ENCODE measurements at places on chromosomes 11 and 22.

- no peak for DNase-seq
These were observed 137.8 kb downstream of the DBX1 start for GRCh38 chr11:20022363-20023081.

- DNase-seq: no peak
These were observed 982 bp downstream of the APOBEC3H start for GRCh38 chr22:39098026-39098425.

- DNase-seq: no peak
These were observed 87.0 kb downstream of the PIWIL4 start for GRCh38 chr11:94654201-94654600.

DNA sequence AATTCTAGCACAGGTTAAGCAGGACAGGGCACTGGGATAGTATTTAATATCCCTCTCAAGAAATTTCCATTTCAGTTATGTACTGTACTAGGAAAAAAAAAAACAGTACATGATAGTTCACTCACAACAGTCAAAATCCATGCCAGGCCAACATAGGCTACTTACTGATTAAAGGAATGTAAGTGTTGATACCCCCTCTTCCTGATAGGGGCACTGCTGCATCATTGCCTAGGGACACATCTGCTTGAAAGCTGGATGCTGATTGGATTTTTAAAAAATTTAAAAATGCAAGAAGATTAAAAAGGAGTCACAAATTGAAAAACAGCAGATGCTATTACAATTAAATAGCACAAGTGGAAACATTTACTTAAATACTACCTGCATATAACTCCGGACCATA is 43.4 kb downstream of the APOL5 start:
- DNase-seq: no peak

- no peak for DNase-seq
These were observed 25.7 kb downstream of the DGCR2 start for GRCh38 chr22:19096555-19096954.

GRCh38 chr22:46110215-46110614 is 40.1 kb upstream of the PPARA start:
- no peak for DNase-seq

- DNase-seq: no peak
These were observed 66.5 kb upstream of the PITPNB start for GRCh38 chr22:27985323-27986275.

GRCh38 chr11:95950905-95951304 is 27.0 kb upstream of the MTMR2 start:
- no peak for DNase-seq

- peak; percentile 46 for DNase-seq
These were observed 11.4 kb downstream of the IGSF9B start for GRCh38 chr11:133945087-133945974.

DNA sequence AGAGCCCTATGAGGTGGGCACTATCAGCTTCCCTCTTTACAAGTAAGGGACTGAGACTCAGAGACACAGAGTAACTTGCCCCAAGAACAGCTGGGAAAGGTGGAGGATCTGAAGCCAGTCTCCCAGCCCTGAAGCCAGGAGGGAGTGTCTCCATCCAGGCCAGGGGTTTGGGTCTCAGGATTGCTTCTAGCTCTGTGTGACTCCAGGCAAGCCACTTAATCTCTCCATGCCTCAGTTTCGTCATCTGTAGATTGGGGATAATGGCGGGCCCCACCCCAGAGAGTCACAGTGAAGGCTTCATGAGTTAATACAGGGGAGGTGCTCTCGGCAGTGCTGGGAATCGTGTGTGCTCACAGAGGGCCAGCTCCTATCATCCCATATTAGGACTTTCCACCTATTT is 10.5 kb downstream of the MAP4K2 start:
- no peak for DNase-seq

DNA sequence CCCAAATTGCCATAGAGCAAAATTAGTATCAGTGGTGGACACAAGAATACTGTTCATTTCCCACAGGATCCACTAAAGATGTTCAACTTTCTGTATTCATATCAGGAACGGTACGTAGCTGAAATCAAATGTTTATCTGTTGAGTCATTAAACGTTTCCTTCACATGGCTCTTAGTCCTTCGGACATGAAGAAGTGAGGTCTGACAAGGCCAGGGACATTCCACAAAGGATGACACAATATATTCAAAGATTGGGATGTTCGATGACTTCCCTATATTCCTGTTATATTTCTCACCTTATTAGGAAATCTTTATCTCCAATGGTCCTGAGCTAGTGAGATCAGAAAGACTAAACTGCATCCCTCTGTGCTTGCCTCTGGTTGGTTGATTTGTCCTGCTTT is 129.0 kb downstream of the ETS1 start:
- DNase-seq: no peak

DNA sequence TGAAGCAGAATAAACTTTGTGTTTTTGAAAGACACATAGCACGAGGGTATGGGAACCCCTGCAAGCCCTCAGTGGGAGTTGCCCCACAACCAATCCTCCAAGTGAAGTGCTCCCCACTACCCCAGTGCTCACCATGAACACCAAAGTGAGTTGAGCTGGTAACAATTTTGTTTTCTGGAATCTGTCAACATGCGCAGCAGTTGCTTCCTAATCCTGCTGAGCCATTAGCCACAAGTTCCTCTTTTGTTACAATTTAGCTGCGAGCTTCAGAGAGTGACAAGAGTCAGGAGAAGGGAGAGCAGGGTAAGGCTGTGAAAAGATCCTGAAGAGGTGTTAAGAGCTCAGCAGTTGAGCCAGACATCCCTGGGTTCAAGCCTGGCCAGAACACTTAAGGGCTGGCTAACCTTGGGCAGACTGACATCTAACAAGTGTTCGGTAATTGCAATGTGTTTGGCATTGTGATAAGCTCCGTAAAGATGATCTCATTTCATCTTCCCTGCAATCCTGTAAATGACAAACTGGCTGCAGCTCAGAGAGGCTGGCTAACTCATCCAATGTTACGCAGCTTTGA is 24.1 kb upstream of the ASPHD2 start:
- no peak for DNase-seq

- no peak for DNase-seq
These were observed 122.7 kb upstream of the GUCY1A2 start for GRCh38 chr11:107140983-107141382.

DNA sequence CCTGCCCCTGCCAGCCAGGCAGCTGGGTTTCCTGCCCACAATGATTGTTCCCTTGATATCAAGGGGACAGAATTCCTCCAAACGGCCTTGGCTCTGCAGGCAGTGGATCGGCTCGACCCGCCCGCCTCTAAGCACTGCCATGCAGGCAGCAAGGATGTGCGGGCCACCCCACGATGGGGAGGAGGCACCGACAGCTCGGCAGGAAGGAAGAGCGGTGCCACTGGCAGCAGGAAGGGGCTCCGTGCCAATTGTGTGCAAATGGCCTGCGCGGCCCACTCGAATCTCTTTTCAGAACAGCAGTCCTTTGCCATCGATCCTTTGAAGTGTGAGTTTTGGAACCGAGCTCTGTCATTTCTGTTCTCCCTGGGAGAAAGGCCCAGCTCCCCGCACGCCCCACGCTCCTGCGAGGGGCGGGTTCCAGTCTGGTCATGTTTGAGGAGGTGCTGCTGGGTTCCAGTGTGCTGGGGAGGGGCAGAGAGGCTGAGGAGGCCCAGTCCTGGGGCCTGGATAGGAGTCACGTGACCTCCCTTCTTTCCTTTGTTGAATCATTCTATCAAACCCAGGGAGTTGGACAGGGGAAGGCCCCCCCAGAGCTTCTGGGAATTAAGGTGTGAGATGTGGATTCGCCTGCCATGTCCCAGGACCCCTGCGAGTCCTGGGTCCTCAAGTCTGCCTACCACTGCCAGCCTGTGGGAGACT is 406.0 kb downstream of the CTTN start:
- no peak for DNase-seq

GRCh38 chr11:33110083-33110482 is 51.2 kb downstream of the CSTF3 start:
- no peak for DNase-seq

DNA sequence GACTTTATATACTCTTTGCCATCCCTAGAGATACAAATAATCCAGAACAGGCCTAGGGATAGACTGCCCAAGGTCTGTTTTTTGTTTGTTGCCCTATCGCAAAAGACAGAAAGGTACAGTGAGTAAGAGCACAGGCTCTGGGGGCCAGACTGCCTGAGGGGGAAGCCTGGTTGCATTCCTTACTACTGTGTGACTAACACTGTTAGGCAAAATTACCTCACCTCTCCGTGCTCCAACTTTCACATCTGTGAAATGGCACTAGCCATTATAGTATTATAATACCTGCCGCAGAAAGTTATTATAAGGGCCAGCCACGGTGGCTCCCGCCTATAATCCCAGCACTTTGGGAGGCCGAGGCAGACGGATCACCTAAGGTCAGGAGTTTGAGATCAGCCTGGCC is 14.5 kb downstream of the SLC35F2 start:
- no peak for DNase-seq

DNA sequence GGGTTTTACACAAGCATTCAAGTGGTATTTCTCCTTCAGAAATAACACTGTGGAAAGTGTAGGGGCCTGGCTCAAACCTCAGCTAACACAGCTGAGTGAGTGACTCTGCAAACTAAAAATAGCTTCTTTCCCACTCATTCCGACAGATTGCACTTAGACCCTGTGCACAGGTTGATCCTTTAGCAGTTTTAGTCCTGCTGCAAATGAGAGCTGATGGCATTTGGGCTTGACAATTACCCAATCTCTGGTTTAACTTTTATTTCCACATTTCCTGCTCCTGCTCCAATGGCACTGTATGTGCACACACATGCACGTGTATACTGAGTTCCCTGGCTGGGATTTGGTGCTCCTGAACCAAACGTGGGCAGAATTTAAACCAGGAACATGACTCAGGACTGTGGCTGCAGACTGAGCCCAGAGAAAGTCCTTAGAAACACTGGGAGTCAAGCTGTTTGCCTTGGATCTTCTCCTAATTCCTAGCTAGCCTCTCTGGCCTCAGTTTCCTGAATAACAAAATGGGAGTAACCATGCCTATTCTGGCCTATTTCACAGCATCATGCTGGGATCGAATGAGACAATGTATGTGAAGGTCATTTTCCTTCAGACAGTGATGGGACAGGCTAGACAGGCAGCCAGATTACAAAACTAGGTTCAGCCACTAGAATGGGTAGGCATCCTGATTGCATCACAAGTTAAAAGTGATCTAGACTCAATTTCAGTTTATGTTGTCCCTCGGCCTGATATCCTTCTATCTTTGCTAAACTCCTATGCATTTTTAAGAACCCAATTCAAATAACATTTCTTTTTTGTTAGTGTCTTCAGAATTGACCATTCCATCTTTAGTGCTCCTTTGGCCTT is 58.2 kb downstream of the SERGEF start:
- DNase-seq: no peak

DNA sequence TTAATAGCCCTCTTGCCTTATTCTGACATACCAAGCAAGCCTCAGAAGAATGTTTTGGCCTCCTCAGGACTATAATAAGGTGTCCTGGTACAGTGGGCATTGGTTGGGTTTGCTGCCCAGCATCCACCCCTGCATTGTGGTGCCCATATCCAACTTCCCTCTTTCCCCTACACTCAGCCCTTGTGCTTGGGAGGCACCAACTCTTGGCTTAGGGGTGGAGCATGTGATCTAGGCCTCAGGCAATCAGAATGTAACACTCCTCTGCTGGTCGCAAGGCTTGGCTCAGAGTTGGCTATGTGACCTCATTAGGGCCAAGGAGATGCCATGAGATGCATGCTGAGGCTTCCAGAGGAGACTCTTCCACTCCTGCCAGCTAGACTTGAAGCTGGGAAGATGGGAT is 123.0 kb downstream of the CSNK2A3 start:
- DNase-seq: no peak

- no peak for DNase-seq
These were observed 52.3 kb downstream of the ZNRF3 start for GRCh38 chr22:28935713-28936112.

DNA sequence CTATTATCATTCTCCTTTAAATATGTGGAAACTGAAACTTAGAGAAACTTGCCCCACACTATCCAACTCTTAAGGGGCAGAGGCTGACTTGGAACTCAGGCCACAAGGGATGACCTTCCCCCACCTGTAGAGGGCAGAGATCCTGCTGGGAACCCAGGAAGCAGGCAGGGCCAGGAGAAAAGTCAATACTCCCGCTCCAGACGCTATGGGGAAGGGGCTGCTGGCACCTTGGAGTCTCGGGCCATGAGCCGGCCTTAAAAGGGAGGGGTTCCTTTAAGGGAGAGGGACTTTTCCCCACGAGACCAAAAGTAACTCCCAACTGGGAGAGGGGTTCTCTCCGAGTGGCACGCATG is 620 bp upstream of the ANO5 start:
- DNase-seq: no peak

GRCh38 chr22:32555581-32555980 is 81.0 kb downstream of the FBXO7 start:
- DNase-seq: no peak

- no peak for DNase-seq
These were observed 38.0 kb downstream of the CDKN1C start for GRCh38 chr11:2847561-2847960.

- DNase-seq: no peak
These were observed 881.2 kb downstream of the OPCML start for GRCh38 chr11:132650969-132651720.

GRCh38 chr11:8638300-8638699 is 44.2 kb downstream of the TRIM66 start:
- no peak for DNase-seq

DNA sequence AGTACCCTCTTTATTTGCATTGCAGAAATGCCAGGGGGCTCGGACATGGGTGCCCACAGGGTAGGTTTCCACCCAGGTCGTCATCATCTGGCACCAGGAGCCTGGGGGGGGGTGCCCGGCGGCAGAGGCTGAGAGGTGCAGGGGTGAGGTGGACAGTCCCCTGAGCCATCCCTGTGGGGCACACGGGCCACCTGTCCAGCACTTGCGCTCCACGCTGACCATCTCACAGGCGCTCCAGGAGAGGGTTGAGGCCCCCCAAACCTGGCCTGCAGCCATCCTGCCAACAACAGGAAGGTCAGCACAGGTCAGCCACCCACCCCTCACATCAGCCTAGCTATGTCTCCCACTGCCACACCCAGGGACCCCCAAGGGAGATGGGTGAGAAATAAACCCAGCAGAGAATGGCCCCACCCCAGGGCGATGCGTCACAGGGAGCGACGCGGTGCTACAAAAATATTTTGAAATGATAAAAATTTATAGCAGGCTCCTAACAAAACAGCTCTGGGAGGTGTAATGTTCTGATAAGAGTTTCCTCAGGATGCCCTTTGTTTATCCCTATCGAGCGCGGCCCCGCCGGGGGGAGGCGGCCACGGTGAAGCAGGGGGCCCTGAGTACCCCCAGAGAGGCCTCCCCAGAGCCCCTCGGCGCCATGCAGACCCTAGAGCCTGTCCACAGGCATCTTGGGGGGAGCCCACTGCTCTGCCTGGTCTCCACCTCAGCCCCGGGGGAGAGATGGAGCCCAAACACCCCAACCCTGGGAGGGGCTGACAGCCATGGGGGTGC is 21.0 kb upstream of the GNB1L start:
- DNase-seq: no peak

- DNase-seq: no peak
These were observed 9.3 kb downstream of the SLC37A2 start for GRCh38 chr11:125072218-125072960.

GRCh38 chr22:24938741-24939341 is 7.7 kb downstream of the LHFPL7 start:
- no peak for DNase-seq

- DNase-seq: no peak
These were observed 13.1 kb upstream of the RPL3 start for GRCh38 chr22:39332441-39333064.
